ENCODE measurements at places on chromosomes 3 and 15. TPM values are rescaled to one million over a fixed set of nuclear protein-coding genes. Genes with fewer than 3 reads are reported as not detected.

DNA sequence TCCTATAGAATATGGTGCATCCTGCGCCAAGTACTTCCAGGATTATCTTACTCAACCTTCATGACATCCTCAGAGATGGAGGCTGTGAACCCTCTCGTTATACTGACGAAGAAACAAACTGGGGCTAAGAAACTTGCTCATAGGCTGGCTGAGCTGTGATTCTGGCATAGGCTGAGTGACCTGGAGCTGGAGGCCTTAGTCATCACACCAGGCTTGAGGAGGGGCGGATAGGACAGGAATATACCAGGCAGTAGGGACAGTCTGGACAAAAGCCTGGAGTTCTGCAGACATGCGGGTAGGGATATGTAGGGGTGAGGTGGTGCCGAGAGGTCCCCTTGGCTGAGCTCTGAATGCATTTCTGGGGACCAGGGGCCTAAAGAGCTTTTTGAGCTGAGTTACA is 18.1 kb downstream of the HEMK1 start:
- no peak overlapping the region for H3K4me3 ChIP-seq
- no peaks in the 10 kb centered on the region for H3K27me3 ChIP-seq
- H3K36me3 ChIP-seq = no peaks in the 10 kb centered on the region
- no peak overlapping the region for H3K27ac ChIP-seq
- H3K4me1 ChIP-seq = no peaks in the 10 kb centered on the region

DNA sequence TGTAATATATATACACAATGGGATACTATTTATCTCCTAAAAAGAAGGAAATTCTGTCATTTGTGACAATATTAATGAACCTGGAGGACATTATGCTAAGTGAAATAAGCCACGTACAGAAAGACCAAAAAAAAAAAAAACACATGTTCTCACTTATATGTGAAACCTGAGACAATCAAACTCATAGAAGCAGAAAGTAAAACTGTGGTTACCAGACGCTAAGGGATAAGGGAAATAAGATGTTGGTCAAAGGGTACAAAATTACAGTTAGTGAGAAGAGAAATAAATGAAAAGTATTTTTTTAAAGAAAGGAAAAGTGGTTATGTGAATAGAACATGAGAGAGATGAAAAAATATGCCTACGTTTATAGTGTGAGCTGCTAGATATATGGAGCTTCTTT is 101.1 kb downstream of the CPNE4 start:
- H3K27me3 ChIP-seq = no peaks in the 10 kb centered on the region
- DNase-seq = no peak
- no peak overlapping the region for H3K27ac ChIP-seq
- H3K4me3 ChIP-seq = no peak overlapping the region
- H3K4me1 ChIP-seq = no peaks in the 10 kb centered on the region

- peak overlapping the region; percentile 90 for H3K4me3 ChIP-seq
- peak; percentile 58 for DNase-seq
- H3K27me3 ChIP-seq = no peaks in the 10 kb centered on the region
- H3K4me1 ChIP-seq = peaks cover 15% of the 10 kb centered on the region
Measured at GRCh38 chr3:71062037-71062932, 521.2 kb downstream of the FOXP1 start.

Gene DNAH1
- 0.72 TPM for polyA plus RNA-seq

DNA sequence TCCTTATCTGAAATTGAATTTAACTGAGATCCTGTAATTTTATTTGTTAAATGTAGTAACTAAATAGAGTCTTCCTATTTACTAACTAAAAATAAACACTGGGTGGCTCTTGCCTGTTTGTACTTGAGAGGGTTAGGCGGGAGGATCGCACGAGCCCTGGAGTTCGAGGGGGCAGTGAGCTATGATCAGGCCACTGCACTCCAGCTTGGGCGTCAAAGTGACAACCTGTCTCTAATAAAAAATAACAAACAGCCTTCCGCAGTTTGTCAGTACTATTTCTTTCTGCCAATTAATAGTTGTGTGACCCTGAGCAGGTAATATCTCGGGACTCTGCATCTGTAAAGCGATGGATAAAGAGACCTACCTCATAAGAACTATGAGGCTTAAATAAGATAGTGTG is 768 bp upstream of the PDE12 start:
- peak overlapping the region; percentile 89 for H3K4me3 ChIP-seq
- DNase-seq = no peak
- H3K27me3 ChIP-seq = no peaks in the 10 kb centered on the region
- peak overlapping the region; percentile 97 for H3K27ac ChIP-seq
- H3K4me1 ChIP-seq = peaks cover 2% of the 10 kb centered on the region

All from fibroblast of lung (primary cell).